ENCODE measurements at places on chromosomes 13 and 19. TPM values are rescaled to one million over a fixed set of nuclear protein-coding genes. Genes with fewer than 3 reads are reported as not detected.

IRS2 gene
- 3.0 TPM for total RNA-seq

PCDH9 gene
- total RNA-seq: 3.6 TPM

DEDD2 gene
- total RNA-seq: 13.7 TPM

SYNGR4 gene
- total RNA-seq: not detected

LPAR6 gene
- 7.3 TPM for total RNA-seq
